ENCODE measurements at places on chromosomes 11 and 22.

DNA sequence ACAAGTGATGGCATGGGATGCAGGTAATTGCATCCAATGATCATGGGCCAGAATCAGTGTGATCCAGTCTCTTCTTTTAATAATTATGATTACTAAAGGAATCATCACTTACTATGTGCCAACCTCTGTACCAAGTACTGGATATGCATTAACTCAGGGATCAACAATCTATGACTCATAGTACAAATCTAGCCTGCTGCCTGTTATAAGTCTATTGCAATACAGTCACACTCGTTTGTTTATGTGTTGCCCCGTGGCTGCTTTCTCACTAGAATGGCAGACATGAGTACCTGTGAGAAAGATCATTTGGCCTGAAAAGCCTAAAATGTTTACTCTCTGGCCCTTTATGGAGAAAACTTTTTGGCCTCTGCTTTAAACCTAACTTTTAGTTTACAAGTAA is 45.0 kb downstream of the OR6Q1 start:
- no peak for DNase-seq

DNA sequence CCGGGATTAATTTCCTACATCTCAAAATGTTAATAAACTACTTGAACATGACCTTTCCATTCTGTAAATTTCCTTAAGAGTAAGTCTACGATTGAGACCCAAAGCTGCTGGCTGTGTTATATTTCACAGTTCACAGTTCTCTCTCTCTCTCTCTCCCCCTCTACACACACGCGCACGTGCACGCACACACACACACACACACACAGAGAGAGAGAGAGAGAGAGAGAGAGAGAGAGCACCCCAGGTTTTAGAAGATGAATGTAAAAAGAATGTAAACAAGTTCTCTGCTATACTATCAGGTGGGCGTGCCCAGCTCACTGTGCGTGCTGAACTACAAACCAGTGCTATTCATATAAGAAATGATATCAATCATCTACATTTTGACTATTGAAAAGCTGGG is 3.3 kb downstream of the BDNF start:
- DNase-seq = no peak

DNA sequence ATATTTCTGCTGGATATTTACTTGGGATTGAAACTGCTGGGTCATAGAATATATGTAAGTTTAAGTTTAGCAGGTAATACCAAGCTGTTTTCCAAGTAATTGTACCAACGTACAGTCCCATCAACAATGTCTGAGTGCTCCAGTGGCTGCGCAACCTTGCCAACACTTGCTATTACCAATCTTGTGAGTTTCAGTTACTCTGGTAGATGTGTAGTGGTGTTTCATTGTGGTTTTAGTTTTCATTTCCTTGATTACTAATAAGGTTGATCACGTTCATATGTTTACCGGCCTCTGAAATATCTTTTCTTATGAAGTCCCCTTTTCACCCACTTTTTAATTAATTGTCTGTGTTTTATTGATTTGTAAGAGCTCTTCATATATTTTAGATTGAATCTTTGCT is 370.6 kb upstream of the CADM1 start:
- no peak for DNase-seq

DNA sequence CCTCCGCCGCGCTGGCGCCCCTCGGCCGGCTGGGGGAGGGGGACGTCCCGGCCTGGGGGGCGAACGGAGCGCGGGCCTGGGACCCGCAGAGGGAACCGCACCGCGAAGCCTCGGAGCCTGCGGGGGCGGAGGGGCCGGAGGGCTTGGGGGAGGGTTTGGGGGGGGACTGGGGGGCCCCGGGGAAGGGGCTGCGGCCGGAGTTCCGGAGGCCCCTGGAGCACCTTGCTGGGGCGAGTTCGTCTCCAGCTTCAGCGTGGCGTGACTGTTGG is 261 bp upstream of the SCT start:
- no peak for DNase-seq

- DNase-seq = peak; percentile 39
These were observed 164.5 kb upstream of the POU2AF2 start for GRCh38 chr11:111081021-111081511.

DNA sequence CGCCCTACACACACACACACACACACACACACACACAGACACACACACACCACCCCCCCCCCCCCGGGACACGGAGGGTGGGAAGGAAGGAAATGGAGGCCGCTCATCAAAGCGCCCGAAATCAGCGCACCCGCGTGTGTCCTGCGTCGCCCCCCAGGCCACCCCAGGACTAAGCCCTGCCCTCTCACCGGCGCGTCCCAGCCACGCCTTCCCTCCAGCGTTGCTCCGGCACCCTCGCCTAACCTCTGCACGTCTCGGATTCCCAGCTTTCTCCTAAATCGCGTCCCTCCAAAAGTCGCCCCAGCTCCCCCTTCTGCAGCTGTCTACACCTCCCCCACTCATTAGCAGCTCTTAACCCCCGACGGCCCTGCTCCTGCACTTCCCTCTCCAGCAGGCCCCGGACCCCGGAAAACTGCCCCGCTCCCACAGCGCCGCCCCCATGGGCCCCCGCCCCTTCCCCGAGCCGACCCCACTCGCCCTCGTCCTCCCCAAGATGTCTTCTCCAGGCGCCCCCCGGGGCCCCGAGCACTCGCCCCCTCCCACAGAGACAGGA is 557 bp downstream of the PACSIN2 start:
- DNase-seq = no peak

- no peak for DNase-seq
These were observed 4.9 kb downstream of the LARGE2 start for GRCh38 chr11:45927332-45927683.

- no peak for DNase-seq
These were observed 3.8 kb downstream of the DGCR2 start for GRCh38 chr22:19118329-19118880.

GRCh38 chr11:16846305-16846704 is 107.9 kb downstream of the C11orf58 start:
- DNase-seq = no peak
